ENCODE measurements at places on chromosomes 3 and 15.
A peak's percentile ranks its signal among the peaks of the same experiment; 100 is the strongest.

DNA sequence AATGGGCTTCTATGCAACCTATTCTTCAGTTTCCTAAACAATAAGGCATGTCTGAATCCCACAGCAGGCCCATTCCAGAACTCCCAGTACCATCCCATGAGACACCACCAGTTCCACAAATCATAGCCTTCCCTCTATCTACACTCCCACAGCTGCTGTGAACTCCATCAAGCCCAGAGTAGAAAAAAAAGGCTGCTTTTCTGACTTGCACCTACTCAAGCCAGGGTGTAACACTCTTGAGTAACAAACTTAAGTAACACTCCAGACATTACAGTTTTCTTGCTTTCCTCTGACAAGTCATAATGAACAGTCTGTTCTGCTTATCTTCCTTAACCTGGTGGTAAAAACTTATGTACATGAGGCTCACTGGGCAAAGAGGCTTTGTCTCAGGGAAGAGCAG lies 283.1 kb downstream of the NFKBIZ start:
- no peak for DNase-seq

DNA sequence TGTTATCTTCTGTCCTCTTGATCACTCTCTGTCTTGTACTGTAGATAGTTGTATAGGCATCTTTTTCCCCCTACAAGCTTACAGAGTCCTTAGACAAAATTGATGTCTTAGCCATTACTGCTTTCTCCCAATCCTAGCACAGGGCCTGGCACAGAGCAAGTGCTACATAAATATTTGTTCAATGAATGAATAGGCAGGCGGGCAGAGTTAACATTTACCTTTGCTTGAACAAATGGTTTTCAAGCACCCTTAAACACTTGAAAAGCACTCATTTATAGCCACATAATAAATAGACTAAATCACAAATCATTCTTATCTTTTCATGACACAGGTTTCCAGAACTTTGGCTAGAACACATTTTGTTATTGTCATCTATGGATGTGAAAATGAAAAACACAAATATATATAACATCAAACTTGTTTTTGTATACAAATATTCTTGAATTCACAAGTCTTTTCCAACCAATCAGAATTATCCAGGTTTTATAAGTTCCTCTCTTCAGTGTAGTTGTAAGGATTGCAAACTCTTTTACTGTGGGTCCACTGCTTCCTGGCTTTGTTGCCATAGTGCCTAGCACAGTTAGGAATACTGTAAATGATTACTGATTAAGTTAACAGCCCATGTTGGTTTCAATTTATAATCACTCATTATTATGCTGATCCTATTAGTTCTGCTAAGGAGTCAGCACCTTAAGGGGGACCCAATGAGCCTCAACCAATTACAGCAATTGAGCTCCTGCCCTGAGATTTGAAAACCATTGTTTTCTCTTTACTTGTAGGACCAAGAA lies 61.9 kb downstream of the ISL2 start:
- no peak for DNase-seq

DNA sequence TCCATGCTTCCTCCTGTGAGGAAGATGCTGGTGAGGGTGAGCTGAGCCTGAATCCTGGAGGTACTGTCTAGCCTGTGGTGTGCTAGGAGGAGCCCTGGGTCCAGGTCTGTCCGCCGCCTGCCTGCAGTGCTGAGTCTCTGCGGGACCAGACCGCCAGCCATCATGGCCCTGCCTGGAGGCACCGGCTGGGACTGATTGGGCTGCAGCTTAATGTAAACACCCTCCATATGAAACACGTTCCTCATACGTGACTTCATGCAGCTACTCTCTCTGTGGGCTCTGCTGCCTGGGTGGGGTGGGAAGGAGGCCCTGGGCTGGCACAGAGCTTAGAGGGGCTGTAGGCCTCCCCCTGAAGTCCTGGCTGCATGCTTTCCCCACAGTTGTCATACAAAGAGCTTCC lies 67.4 kb downstream of the FBLN2 start:
- no peak for DNase-seq

DNA sequence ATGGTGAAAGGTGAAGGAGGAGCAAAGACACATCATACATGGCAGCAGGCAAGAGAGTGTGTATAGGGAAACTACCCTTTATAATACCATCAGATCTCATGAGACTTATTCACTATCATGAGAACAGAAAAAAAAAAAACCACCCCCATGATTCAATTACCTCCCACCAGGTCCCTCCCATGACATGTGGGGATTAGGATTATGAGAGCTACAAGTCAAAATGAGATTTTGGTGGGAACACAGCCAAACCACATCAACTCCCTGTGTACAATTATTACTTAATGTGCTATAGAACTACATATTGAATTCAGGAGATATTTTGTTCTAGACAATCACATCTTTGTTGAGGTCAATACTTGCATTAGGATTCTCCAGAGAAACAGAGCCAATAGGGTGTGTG lies 313.4 kb downstream of the CNTN6 start:
- no peak for DNase-seq

GRCh38 chr3:87873136-87873535 lies 185.7 kb downstream of the CGGBP1 start:
- DNase-seq: no peak

- no peak for DNase-seq
These were observed 37.0 kb upstream of the SNRPA1 start for GRCh38 chr15:101332061-101332467.

DNA sequence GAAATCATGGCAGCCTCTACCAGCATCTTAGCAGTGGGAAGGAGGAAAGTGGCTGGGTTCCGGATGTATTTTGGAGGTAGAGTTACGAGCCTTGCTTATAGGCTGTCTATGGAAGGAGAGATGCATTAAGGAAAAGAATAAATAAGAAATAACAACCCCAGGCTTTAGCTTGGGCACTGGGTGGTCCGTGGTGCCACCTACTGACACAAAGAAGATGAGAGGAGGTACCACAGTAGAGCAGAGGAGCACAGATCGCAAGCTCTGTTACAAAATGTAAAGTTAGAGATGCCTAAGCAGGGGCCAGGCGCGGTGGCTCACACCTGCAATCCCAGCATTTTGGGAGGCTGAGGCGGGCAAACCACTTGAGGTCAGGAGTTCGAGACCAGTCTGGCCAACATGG lies 74.8 kb downstream of the TMEM39A start:
- no peak for DNase-seq

DNA sequence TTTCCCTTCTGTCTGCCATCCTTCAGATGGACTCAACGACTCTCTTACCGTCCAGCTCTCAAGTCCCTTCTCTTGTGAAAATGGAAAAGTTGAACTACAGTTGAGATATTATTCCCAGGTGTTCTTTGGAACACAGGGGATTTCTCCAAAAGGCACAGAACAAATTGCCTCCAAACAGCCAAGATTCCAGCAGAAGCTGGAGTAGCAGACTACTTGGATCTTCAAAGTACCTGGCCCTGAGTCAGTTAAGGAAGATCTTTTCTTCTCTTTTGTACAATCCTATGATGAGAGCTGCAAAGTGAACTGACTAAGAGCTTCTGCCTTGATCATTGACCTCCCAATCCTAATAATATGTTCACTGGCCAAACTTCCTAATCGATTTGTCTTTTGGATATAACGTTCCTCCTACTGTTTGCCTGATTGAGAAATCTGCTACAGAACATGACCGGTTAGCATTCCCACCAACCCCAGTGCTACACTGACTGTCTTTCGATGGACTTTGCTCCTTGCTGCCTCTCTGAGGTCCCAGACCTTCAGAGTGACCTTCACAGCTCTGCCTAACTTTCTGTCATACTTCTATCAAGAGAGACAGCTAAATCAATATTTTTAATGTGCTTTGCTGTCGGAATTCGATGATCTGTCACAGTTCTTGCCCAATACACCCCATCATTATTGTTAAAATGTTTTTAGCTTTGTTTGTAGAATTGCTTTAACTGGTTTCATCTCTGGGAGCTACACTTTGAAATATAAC lies 21.9 kb downstream of the PAQR9 start:
- no peak for DNase-seq

- DNase-seq: peak; percentile 94
These were observed at the start of gene MCTP2 for GRCh38 chr15:94230883-94231722. MCTP2 (plus strand) TSS chr15:94231561; CDS start chr15:94298266, 66,705 bp downstream.

DNA sequence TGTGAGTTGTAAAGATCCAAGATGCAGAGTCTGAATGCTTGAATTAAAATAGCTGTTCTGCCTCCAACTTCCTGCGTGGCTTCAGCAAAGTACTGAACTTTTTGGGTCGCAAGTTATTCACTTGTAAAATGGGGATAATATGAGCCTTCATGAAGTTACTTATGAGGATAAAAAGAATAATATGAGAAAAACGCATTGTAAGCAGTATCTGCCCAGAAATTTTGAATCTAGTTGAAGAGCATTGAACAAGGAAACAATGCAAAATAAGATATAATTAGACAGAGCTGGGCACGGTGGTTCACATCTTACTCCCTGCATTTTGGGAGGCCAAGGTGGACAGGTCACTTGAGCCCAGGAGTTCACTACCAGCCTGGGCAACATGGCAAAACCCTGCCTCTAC lies 37.8 kb downstream of the AQP9 start:
- DNase-seq: no peak

- DNase-seq: no peak
These were observed 305.4 kb downstream of the MEX3B start for GRCh38 chr15:81740416-81740815.

GRCh38 chr15:57909388-57909787 lies 156.1 kb downstream of the ALDH1A2 start:
- no peak for DNase-seq

DNA sequence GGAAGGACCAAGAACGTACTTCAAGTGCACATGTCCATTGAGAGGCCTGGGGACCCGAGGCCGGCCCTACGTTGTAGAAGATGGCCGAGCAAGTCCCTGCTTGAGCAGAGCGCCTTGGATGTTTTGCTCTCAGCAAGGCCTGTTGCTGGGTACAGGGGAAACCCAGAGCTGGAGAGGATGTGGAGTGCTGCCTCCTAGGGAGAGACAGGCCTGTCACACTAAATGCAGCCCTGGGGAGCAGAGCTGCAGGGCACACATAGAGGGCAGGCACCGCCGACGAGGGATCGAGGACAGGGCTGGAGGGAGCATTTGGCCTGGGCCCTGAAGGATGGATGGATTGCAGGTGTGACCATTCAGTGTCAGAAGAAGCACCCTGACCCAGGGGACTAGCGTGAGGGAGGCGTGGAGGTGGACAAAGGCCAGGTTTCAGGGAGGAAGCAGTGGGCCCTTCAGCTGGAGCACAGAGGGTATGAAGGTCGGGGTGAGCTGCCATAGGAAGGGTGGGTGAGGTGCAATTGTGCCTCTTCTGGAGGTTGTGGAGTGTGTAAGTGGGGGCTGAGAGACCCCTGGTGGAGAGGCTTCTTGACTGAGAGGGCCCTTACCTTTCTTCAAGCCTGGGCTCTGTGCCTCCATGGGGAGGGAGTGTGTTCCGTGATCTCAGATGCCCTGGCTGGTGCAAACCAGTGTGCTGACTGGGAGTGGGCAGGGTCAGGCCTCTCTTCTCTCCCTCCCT lies 142.4 kb downstream of the CHDH start:
- DNase-seq: no peak

GRCh38 chr15:47806008-47806407 lies 88.7 kb downstream of the SEMA6D start:
- no peak for DNase-seq

GRCh38 chr3:60764870-60765269 lies 486.4 kb downstream of the FHIT start:
- no peak for DNase-seq

DNA sequence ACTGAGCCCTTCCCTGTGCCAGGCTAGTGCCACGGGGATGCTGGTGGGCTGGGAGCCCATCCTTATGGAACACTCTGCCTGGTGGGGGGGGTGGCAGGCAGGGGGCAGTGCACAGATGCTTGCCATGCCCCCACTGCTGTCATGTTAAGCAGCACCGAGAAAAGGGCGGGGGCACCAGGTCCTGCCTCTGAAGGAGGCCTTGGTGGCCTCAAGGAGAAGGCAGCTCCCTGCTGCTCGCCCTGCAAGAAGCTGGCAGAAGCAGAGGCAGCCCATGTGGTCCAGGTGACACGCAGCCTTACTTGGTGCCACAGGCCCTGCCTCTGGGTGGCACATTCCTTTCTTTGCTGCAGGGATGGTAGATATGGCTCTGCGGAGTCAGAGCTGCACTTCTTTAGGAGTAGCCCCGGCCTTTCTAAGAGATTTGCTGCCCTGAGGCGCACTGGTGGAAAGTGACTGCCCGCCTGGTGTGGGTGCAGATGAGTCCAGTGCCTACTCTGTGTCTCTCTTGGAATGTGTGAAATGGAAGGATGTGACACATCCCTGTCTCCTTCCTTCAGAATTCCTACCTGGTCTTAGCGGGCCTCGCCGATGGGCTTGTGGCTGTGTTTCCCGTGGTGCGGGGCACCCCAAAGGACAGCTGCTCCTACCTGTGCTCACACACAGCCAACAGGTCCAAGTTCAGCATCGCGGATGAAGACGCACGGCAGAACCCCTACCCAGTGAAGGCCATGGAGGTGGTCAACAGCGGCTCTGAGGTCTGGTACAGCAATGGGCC lies 145.8 kb downstream of the LRRK1 start:
- DNase-seq: no peak

- no peak for DNase-seq
These were observed 13.9 kb downstream of the BTBD1 start for GRCh38 chr15:83053151-83053550.

- no peak for DNase-seq
These were observed 40.5 kb upstream of the EIF1B start for GRCh38 chr3:40268802-40269524.

DNA sequence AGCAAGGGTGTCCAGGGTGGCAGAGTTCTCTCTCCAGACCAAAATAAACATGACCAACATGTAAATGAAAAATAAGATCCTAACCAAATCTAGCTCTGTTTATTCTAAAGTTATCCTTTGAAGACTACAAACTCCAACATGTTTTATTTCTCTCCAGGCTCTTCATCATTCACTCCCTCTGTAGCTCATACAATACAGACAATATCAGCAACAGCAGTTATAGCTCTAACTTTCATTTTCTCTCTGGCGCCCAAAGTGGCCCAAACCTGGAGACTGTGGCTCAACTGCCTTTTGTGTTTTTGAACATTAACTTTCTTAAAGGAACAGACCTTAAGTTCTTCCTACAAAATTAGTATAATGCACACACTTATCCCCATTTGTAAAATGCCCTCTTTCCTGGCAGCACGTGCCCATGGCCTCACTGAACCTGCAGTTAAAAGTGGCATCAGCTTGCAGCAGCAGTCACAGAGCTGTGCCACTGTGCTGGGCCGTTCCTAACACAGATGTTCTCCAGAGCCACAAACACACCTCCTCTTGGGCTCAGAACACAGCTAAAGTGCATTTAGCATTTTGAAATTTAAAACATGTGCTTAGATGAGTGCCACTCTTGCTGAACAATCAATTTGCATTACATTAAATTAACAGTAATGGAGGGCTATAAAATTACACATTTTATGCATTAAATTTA lies 91.9 kb downstream of the RORA start:
- no peak for DNase-seq

DNA sequence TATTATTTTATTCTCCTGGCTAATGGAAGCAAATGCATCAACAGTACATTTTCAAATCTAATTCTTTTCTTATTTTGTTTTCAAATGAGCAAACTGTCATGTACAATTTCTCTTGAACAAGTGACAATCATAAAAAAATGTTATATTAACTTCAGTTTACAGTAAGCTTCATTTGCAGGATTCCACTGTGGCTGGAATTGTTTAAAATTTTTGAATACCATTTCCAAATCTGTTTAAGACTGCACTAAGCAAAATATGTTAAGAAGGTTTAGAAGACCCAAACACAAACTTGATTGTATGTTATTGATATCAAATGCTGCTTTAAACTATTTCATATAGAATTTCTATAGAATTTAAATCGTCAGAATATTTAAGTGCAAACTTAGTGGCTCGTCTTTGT lies 92.8 kb downstream of the ZNF280D start:
- DNase-seq: no peak

- no peak for DNase-seq
These were observed 126.9 kb upstream of the MRPS22 start for GRCh38 chr3:139216958-139217357.

Measured in hematopoietic multipotent progenitor cell treated with erythropoietin and hydrocortisone succinate and interleukin-3 and kit ligand, for 8 days (in vitro differentiated cells).